ENCODE measurements at places on chromosomes 2 and 18. TPM values are rescaled to one million over a fixed set of nuclear protein-coding genes. Genes with fewer than 3 reads are reported as not detected.

Gene LAMA1
- 8.3 TPM for total RNA-seq

Gene LPIN2
- 48.1 TPM for total RNA-seq

Gene CCDC141
- not detected for total RNA-seq

Gene IL1R2
- 0.88 TPM for total RNA-seq

Gene NT5C1B
- total RNA-seq, result not detected

Gene CCDC102B
- total RNA-seq, result 9.4 TPM

Gene ARHGAP28
- total RNA-seq, result 23.9 TPM

Gene FAM110C
- total RNA-seq, result not detected

Gene MYO3B
- 0.36 TPM for total RNA-seq

Gene GPR75
- 1.8 TPM for total RNA-seq

Gene TSPYL6
- not detected for total RNA-seq

Gene FABP1
- under 0.01 TPM for total RNA-seq

GRCh38 chr2:223538920-223539440 lies 63.2 kb downstream of the SCG2 start:
- DNase-seq, result no peak

- no peak for DNase-seq
These were observed 89.9 kb downstream of the OXER1 start for GRCh38 chr2:42673989-42674579.

- no peak for DNase-seq
These were observed 28.9 kb downstream of the NYAP2 start for GRCh38 chr2:225428360-225428759.

DNA sequence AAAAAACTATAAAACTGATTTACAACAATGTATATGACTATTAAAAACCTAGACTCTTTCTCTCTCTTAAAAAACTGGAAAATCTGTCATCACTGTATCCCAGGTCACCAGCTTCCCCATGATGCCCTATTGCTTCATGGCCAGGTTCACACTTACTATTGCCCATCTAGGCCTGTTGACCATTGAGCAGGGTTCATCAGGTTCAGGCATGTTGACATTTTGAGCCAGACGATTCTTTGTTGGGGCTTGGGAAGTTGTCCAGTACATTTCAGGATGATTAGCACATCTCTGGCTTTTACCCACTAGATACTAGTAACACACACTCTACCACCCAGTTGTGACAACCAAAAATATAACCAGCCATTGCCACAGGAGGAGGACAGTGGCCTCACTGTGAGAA lies 26.9 kb upstream of the RAB27B start:
- no peak for DNase-seq

GRCh38 chr2:190637281-190637734 lies 11.6 kb upstream of the NAB1 start:
- DNase-seq, result no peak

DNA sequence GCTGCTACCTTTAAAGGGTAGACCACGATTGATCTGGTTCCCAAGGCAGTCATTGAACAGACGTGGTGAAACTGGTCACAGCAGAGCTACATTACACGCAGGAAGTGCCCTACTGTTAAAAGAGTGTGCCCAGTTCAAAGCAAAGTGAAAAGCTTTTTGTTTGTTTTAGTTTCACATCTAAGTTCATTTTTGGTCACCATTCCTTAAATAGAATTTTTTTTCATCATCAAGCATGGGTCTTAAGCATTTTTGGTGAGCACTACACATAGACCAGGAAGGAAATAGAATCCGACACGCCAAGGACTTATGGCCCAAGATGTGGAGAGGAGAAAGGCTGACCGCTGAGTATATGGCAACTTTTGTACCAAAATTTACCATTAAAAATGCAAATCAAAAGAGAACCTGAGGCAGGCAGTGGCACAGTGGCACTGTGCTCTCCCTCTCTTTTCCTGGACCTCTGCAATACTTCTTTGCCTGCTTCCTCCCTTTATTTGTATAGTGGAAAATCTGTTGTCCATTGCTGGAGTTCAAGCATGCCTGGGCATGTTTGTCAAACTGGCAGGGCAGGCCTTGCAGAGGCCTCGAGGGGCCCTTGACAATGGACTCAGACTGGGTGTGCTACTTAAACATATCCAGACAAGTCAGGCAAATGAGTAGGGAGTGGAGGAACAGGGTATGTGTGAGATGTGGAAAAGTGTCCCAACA lies 42.6 kb upstream of the HNRNPA3 start:
- DNase-seq, result no peak

DNA sequence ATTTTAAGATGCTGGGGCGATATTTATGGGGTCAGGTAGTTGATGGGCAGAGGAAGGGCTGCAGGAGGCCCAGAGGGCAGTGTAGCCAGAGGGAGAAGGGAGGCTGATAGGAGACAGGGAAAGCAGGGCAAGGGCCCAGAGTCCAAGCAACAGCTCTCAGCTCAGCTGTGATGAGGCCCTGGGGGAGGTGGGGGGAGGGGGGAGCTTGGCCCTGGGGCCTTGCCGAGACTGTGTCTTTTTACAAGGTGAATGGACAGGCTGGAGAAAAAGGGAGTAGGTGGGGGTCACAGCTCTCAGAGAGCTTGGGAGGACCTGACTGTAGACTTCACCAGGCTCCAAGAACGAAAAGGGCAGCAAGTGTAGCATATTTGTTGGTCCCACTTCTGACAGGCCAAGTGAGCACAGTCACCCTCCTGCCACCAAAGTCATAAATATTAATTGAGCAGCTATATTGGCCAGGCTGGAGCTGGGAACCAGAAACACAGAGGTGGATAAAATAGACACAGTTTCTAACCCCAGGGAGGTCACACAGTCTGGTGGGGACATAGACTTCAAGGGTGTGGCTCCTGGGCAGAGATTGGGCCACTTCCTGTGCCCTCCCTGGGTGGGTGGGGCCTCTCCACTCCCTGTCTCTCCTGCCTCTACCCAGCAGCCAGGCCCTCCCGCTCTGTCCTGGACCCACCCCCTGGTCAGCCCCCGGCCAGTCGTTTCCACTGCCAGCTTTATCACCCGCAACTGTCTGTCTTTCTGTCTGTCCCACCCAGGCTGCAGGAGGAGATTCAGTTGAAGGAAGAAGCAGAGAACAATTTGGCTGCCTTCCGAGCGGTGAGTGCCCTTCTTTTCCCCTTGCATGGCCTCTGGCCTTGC lies 1.4 kb downstream of the DES start:
- DNase-seq, result peak; percentile 53

GRCh38 chr2:225097035-225097434 lies 54.8 kb upstream of the DOCK10 start:
- DNase-seq, result no peak

GRCh38 chr2:85799215-85799956 lies 45.6 kb downstream of the ATOH8 start:
- DNase-seq, result no peak

- peak; percentile 10 for DNase-seq
These were observed 51.2 kb downstream of the SPIRE1 start for GRCh38 chr18:12606592-12607315.

DNA sequence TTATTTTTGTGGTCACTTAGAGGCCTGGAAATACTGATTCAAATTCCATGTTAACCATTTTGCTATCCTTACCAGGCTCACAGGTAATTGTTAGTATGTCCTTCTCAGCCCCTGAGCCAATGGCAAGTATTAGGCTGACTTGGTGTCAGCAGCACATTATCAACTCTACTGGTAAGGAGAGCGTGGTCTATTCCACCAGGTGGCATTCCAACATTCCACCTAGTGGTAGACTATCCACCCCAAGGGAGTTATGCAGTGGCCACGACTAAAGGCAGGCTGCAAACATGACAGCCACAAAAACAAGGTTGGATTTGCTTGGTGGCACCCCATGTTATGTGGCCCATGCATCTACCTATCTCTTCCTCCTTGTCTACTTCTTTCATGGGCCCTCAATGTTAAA lies 31.8 kb upstream of the GCC2 start:
- DNase-seq, result no peak

- DNase-seq, result no peak
These were observed 106.3 kb downstream of the MYO3B start for GRCh38 chr2:170284205-170284604.

DNA sequence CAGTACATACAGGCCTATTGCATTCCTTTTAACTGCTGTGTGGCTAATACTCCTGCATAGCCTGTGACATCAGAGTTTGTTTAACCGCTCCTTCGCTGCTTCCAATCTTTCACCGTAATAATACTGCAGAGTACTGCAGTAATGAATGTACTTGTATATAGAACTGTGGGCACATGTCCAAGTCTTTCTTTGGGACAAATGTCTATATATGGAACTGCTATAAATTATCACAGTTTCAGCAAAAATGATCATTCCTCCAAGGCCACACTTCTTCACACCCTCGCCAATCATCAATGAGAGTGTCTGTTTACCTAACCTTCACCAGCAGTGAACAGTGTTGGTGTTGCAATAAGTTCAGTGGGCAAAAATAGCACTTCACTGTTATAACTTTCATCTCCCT lies 230.4 kb downstream of the SP3 start:
- no peak for DNase-seq

GRCh38 chr2:5696404-5696944 lies 4.3 kb downstream of the SOX11 start:
- peak; percentile 80 for DNase-seq

- DNase-seq, result no peak
These were observed 578.6 kb upstream of the RAB6C start for GRCh38 chr2:129400826-129401225.

- DNase-seq, result no peak
These were observed 264.4 kb upstream of the REV1 start for GRCh38 chr2:99754210-99754609.

- DNase-seq, result no peak
These were observed 7.0 kb downstream of the NDUFV2 start for GRCh38 chr18:9109523-9109922.

- peak; percentile 51 for DNase-seq
These were observed 12.8 kb downstream of the TFPI start for GRCh38 chr2:187541086-187542085.

DNA sequence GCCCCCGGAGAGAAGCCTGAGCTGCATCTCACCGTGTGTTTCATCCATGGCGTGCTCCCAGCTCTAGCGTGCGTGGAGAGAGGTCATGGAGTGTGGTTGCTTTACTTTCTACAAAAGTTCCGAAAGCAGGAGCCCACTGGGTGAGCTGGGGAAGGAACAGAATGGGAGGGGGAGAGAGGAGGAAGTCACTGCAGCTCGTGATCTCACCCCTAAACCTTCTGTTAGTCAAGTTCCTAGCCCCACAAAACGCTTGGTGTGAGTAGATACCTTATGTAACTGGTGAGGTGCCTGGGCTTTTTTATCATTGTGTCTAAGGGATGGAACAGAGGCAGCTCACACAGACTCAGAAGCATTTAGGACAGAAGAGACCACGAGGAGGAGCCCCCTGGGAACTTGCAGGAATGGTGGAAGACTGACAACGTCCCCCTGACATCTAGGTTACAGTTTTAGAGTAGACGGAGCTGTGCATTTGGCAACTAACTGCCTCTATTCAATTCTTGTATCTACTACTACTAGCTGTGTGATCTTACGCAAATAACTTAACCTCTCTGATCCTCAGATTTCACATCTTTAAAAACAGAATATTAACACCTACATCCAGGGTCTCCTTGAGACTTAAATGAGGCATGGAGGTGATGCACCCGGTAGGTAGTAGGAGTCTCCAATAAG lies 123.3 kb downstream of the ARL4C start:
- no peak for DNase-seq

GRCh38 chr2:180732337-180732736 lies 248.1 kb upstream of the UBE2E3 start:
- no peak for DNase-seq

- peak; percentile 79 for DNase-seq
These were observed 12.7 kb upstream of the DUSP2 start for GRCh38 chr2:96157649-96158553.

DNA sequence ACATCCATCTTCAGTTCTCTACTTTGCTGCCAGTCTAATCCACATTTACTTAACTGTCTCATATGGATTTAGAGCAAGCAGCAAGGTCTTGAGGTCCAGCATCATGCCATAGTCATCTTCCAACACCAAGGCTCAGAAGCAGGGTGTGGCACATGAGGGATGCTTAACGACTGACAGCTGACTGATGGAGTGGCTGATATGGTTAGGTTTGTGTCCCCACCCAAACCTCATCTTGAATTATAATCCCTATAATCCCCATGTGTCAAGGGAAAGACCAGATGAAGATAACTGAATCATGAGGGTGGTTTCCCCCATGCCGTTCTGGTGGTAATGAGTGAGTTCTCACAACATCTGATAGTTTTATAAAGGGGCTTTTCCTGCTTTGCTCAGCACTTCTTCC lies 257.3 kb downstream of the NBAS start:
- DNase-seq, result no peak

- no peak for DNase-seq
These were observed 21.4 kb upstream of the FRZB start for GRCh38 chr2:182887753-182888415.

Data from osteoblast (primary cell).